ENCODE measurements at places on chromosomes 3 and 15.

GRCh38 chr3:187880441-187880840 is 135.2 kb upstream of the BCL6 start:
- no peak for DNase-seq

GRCh38 chr3:86481031-86481430 is 509.9 kb downstream of the VGLL3 start:
- no peak for DNase-seq

- DNase-seq, result no peak
These were observed 93.7 kb downstream of the SHQ1 start for GRCh38 chr3:72754582-72754981.

GRCh38 chr3:164024786-164025185 is 1053.5 kb downstream of the SI start:
- no peak for DNase-seq

DNA sequence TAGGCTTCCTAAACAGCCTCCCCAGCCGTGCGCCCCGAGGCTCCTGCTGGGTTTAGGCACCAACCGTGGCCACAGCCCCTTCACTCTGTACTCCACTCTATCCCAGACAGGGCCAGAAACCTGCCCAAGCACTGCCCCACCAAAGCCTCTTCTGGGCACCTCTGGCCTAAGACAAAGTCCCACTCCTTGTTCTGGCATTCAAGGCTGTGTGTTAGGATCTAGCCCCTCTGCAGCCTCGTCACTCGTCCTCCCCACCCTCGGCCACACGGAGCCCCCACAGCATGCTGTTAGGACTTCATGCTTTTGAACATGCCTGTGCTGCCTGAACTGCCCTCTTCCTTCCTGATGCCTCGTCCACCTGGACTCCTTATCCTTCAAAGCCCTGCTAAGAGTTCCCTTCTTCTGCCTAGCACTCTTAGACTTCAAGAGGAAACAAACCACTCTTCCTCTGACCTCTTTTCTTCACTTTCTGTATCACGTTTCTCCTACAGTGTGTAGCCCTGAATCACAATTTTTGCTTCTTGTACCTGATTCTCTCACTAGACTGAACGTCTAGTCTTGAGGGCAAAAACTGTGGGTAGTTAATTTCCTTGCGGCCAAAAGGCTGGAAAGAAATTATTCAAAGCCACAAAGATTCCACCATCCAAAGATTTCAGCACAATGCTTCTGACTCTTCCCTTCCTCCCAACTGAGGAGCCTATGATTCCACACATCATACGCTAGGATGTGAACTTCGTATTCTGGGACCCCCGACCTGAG is 28.6 kb downstream of the WNT7A start:
- no peak for DNase-seq

DNA sequence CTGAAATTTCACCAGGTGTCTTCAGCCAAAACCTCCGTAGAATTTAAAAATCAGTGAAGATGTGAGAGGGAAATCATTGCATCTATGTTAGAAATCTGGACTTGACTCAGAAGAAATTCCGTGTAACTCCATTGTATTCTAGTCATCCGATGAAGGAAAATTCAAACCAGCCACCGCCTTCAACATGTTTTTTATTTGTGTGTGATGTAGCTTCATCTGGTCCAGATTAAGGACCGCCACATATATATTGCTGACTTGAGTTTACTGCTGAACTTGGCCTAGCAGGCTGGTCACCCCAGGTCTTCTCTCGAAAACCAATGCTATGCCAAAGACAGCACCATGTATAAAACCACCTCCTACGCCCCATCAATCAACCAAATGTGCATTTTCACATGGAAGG is 120.9 kb downstream of the FOXP1 start:
- no peak for DNase-seq

DNA sequence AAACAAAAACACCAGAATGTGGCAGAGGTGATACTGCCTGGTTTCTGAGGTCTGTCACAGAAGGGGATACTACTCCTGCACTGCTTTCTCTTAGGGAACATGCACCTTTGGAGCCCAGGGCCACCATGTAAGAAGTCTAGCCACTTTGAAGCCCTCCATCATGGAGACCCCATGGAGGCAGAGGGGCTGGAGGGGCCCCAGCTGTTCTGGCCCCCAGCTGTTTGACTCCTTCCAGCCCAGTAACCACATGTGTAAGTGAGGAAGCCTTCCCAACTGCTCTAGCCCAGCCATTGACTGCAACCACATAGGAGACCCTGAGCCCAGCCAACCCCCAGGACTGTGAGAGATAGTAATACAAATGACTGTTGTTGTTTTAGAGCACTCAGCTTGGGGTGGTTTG is 9.0 kb upstream of the IGDCC4 start:
- no peak for DNase-seq

DNA sequence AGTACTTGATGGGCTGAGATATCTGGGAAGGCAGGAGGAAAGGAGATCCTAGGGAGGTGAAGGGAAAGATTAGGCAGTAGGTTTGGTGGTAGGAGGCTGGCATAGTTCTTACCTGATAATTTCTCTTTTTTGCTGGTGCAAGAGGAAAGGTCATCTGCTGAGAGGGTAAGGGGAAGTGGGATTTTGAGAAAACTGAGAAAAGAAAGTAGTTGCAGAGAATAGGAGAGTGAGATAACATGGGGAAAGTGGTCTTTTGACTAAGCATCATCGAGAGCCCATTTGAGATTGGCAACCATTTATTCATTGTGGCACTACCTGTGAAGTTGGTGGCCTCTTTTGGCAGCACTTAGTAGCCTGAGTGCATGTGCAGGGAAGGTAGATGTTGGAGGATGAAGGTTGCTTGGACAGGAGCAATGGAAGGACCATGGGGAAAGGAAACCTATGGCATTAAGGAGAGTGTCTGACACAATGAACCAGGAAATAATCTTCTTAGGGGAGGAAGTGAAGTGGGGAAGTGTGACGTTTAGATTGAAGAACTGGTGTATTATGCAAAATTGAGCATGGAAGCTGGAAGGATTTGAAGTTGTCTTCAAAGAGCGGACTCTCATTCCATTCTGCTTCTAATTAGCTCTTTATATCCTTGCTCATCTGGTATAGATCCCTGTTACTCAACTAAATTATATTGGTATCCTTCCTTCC is 21.9 kb upstream of the USP13 start:
- DNase-seq, result no peak

- no peak for DNase-seq
These were observed 34.5 kb downstream of the ZIC4 start for GRCh38 chr3:147371771-147372340.

GRCh38 chr3:43497905-43498365 is 123.9 kb downstream of the ANO10 start:
- DNase-seq, result no peak

DNA sequence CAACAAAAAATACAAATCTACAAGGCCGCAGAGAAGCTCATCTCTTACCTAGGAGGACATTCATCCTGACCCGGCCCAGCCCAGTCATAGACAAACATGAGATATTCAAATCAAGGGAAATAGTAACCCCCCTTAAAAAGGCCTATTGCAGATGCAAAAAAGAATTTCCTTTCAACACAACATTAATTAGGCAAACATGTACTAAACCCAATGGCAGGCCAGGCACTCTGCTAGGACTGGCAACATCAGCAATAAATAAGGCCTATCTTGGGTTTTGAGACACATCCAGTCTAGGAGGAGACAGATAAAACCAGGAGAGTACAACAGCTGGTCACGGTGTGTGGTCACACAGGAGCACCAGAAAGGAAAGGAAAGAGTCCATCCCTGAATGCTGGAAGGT is 61.4 kb downstream of the ADCY5 start:
- DNase-seq, result no peak

DNA sequence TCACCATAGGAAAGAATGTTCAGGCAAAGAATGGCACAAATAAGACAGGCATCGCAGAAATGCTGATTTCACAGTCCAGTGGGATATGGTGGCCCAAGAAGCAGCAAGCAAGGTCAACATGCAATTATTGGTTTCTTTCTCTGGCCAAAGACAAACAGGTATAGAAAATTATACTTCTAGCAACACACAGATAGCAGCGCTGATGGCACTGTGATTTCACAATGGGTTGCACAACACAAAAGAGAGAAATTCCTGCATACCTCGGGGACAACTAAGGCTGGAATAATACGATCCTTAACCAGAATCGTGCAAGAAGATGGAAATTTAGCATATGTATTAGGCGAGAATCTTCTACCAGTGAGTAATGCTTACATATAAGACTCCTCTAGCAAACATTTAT is 76.3 kb upstream of the NR2F2 start:
- no peak for DNase-seq

- DNase-seq, result no peak
These were observed 148.4 kb upstream of the TLE3 start for GRCh38 chr15:70245932-70246622.

DNA sequence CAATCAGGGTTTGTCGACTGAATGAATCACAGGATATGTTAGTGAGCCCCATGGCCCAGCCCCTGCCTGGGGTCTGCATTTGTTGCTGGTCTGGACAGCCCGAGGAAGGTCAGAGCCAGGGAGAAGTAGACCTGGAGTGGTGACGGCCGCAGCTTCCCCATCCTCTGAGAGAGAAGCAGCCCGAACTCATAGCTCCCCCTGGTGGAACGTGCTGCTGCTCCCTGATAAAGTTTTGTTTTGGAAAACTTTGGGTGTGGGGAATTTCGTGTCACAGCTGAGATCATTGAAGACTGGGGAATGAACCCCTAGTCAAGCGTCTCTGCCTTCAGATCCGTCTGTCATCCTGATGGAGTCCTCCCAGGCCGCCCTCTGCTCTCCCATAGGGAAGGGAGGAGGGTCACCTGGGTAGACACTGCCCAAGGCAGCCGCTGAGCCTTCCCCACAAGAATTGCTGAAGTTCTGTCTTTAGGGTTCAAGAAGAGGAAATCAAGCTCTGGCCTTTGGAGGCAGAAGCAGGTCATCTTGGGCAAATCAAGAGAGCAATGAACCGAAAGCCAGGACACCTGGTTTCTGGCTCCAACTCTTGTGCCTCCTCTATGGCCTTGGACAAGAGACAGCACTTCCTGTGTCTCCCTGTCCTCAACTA is 60.5 kb downstream of the GLDN start:
- DNase-seq, result no peak

- no peak for DNase-seq
These were observed 18.2 kb upstream of the SNRPA1 start for GRCh38 chr15:101313041-101313761.

DNA sequence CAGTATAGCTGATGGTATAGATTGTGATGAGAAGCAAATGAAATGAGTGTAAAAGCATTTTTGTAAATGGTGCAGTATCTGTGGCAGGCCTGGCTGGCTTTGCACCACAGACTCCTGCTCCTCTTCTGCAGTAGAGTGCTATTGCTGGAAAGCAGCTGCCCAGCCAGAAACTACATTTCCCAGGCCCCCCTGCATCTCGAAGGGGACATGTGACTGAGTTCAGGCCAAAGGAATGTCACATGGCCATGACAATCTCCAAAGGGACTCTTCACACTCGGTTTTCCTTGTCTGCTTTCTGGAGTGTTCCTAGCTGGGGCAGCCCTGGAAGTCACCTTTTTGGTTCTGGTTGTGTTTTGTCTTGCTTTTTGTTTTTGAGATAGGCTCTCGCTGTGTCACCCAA is 277.1 kb downstream of the SUCLG2 start:
- DNase-seq, result no peak

GRCh38 chr15:99149366-99149765 is 44.5 kb downstream of the SYNM start:
- no peak for DNase-seq

DNA sequence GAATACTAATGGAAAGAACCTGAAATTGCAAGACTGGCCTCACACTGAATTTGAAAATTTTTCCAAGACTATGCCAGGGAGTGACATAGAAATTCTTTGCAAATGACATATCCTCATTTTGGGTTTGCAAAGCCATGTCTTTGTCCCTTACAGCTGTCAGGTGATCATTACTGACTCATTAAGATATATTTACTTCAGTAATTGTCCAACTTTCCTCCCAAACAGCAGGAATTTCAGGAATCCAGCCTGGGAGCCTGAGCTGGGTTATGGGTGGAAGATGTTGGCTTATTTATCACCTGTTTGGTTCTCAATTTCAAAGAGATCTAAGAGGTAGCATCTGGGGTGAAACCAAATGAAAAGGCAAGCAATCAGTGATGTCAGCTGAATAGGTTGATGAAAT is 111.6 kb upstream of the ACP3 start:
- no peak for DNase-seq

DNA sequence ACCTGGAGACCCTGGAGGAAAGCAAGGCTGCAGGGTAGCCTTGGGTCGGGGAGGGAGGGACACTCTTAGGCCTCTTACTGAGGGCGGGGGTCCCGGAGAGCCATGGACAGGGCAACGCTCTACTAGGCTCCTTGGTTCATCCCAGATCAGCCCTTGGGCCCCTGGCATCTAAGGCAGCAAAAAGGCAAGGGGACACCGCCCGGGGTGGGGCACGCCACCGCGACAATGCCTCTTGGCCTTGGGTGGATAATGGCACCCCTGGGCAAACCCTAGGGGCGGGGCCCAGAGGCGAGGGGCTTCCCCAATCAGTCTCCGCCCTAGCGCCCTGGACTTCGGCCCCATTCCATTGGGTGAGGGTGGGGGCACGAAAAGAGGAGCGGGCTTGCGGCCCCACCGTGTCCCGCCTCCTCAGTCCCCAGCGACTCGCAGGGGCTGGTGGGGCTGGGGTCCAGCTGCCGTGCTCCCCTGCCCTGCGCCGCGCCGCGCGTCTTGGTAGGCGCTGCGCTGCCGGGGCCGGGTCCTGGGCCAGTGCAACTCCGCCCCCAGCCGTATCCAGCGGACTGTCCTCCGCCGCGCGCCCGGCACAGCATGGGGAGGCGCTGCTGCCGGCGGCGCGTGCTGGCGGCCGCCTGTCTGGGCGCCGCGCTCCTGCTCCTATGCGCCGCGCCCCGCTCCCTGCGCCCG is at the start of gene CHST13:
TSS of gene CHST13 (plus strand) at position 411 of the 684 bp plus-strand sequence. CDS start at position 589, 178 bp downstream.
- no peak for DNase-seq

DNA sequence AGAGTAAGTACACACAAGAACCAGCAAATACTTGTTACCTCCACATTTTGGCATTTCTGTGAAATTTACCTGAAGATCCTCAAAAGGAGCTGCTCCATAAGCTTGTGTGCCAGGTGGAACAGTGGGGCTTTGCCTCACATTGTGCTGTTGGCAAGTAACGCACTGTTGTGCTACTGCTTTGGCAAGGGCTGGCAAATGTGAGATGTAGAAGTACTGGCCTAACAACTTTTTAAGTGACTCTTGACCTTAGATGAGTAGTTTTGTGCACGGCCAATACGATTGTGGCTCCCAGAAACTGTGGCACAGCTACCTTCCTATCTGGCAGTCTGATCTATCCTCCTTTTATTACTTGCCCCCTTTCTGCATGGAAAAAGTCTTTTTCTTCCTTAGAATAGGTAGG is 337.0 kb downstream of the KCNH8 start:
- DNase-seq, result no peak

GRCh38 chr3:59547874-59548273 is 498.0 kb upstream of the CFAP20DC start:
- DNase-seq, result no peak
